Activated CD4-positive, alpha-beta memory T cell treated with anti-CD3 and anti-CD28 coated beads, Interleukin-2, amount 10 ng/mL, durations not matched to agents 7 days and 5 days (primary cell): ENCODE measurements at places on chromosomes 5 and 9. TPM values are rescaled to one million over a fixed set of nuclear protein-coding genes. Genes with fewer than 3 reads are reported as not detected.

- H3K36me3 ChIP-seq: no peaks in the 10 kb centered on the region
- DNase-seq: no peak
- H3K4me3 ChIP-seq: no peak overlapping the region
- no peaks in the 10 kb centered on the region for H3K27me3 ChIP-seq
These were observed 140.1 kb downstream of the TMEM38B start for GRCh38 chr9:105834404-105834803.

DNA sequence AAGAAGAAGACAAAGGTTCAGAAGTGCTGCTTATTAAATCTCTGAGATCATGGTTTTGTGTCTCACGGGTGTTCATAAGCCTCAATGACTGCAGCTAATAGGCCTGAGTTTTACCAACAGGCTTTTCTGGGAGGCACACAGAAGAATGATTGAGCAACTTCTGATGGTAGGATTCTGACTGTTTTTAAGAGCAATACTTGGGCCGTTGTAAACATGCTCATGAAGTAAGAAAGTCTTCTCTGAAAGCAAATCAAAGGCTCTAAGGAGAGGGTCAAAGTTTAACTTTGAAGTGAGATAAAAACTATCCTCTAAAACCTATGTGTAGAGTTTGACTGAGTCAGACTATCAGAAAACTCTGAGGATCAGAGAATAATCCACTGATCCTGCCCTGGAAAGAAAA lies 390.9 kb upstream of the DAB2 start:
- no peaks in the 10 kb centered on the region for H3K4me1 ChIP-seq
- no peaks in the 10 kb centered on the region for H3K36me3 ChIP-seq
- no peak for DNase-seq
- H3K4me3 ChIP-seq: no peak overlapping the region
- H3K27ac ChIP-seq: no peak overlapping the region

DNA sequence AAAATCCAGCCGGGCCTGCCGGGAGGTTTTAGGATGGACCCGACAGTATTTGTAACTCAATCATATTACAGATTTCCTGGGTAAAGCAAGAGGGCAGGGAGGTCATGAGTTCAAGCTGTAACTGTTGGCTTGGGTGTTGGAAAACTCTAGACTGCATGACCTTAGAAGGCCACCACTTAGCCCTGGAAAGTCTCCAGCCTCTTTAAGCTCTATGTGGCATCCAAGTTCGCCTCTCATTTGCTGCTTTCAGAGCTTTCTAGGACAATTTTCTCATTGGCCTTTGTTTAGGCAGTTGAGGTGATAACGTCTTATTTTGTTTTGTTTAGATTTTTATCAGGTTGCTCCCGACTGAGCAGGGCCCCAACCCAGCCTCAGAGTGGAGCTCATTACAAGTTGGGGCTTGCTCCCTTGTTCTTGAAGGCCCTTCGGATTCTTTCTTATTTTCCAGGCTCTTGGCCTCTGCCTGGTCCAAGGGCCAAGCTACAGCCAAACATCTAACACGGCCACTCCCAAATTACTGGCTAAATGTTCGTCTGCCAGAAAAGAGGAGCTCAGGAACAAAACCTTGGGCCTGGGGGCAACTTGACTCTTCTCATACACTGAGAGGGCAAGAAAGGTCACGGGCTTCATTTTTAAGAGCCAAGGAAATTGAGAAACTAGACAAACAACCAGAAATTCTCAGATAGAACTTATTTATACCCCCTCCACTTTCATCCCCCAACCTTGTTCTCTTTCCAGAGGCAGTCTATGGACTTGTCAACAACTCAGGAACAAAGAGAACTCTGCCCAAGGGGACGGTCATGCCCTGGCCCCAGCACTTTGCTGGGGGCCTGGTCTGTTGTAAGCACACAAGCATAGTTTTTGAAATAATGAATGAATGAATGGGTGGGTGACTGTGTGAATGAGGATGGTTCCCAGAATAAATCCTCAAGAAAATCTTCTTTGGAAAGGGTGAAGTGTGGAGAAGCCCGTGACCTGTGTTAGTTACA lies 526.9 kb downstream of the BNC2 start:
- no peaks in the 10 kb centered on the region for H3K36me3 ChIP-seq
- H3K27me3 ChIP-seq: no peaks in the 10 kb centered on the region
- H3K4me1 ChIP-seq: no peaks in the 10 kb centered on the region
- H3K4me3 ChIP-seq: no peak overlapping the region
- DNase-seq: no peak

DNA sequence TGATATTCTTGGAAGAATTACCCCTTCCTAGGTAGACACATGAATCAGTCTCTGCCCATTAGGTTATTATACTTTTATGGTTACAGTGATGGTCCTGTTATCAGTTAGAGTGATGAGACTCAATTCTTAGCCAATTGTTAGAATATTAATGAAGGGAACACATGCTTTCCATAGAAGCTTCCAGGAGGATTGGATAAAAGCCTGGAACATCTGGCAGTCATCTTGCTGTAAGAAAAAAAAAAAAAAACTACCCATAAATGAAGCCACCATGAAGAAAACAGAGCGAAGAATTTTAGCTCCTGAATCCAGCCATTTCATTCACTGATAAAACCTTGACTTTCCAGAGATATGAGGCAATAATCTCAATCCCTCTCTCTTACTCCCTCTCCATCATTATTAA lies 262.5 kb upstream of the GRIN3A start:
- no peaks in the 10 kb centered on the region for H3K36me3 ChIP-seq
- no peaks in the 10 kb centered on the region for H3K4me1 ChIP-seq
- no peaks in the 10 kb centered on the region for H3K27me3 ChIP-seq
- no peak overlapping the region for H3K4me3 ChIP-seq
- no peak overlapping the region for H3K27ac ChIP-seq

DNA sequence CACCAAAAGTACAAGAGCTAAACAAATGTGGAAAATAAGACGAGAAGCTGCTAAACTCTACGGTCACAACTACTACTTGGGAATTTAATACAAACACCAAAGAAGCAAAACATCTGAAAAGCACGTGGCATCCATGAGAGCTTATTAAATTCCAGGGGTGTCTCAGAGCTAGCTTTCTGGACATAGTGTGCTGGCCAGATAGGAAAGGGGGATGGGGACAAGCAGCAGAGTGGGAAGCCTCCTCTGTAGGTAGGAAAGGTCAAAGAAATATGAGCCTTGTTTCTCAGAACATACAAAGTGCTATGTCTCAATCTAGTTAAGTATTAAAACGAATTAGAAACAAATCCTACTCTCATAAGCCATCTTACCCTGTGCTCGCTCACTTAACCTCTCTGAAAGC lies 51.3 kb upstream of the GOLPH3 start:
- no peaks in the 10 kb centered on the region for H3K27me3 ChIP-seq
- H3K4me1 ChIP-seq: no peaks in the 10 kb centered on the region
- H3K4me3 ChIP-seq: no peak overlapping the region
- no peak for DNase-seq
- H3K27ac ChIP-seq: no peak overlapping the region
- H3K36me3 ChIP-seq: peaks cover 15% of the 10 kb centered on the region

SPINK4 gene
- not detected for total RNA-seq
